Mesothelial cell of epicardium (in vitro differentiated cells): ENCODE measurements at places on chromosomes 4 and X. TPM values are rescaled to one million over a fixed set of nuclear protein-coding genes. Genes with fewer than 3 reads are reported as not detected.

Gene PFKFB1
- total RNA-seq: 0.83 to 1.1 TPM (median 1.1 TPM) in 3 replicates

Gene SPACA5
- not detected in 3 replicates for total RNA-seq

DNA sequence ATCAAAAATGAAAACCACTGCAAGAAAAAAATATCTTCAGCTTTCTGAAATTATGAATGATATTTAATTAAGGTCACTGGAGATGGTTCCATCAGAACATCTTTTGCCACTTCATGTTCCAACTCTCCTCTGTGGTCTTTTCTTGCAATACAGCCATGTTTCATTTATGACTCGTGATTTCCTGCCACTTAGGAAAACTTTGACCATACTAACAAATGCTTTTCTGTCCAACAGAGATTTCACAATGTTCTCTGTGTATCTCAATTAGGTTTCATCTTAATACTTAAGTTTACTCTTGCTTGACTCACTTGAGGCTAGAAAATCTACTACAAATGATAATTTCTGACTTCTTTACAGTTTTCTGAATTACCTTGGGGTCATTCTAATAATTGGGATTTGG lies 330.9 kb downstream of the CXXC4 start:
- no peak for DNase-seq

DNA sequence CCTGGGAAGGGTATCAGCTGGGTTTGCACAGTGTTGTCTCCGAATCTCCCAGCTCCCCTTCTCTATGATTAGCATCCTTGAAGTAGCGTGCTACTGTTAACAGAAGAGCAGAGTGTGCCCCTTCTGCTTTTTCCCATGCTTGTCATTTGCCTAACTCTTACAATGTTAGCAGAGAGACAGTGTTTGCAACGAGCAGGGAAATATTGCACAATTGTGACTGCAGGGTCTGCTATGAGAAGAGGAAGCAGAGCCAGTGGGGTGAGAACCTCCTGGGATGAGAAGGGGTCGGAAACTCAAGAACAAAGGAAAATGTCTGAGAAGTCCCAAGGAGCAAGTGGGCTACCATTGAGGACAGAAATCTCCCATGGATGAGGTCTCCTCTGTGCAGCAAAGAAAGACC lies 7.8 kb upstream of the CHRNA9 start:
- DNase-seq: no peak

- DNase-seq: no peak
Measured at GRCh38 chr4:159121371-159121770, 18.5 kb downstream of the RAPGEF2 start.

- no peak for DNase-seq
Measured at GRCh38 chr4:146029939-146030710, 91.5 kb upstream of the ZNF827 start.

GRCh38 chrX:64456828-64457227 lies 61.6 kb upstream of the MTMR8 start:
- DNase-seq: no peak
